ENCODE measurements at places on chromosomes 12 and 14.

GRCh38 chr14:55332654-55333570 lies 61.7 kb downstream of the FBXO34 start:
- peak; percentile 17 for DNase-seq

DNA sequence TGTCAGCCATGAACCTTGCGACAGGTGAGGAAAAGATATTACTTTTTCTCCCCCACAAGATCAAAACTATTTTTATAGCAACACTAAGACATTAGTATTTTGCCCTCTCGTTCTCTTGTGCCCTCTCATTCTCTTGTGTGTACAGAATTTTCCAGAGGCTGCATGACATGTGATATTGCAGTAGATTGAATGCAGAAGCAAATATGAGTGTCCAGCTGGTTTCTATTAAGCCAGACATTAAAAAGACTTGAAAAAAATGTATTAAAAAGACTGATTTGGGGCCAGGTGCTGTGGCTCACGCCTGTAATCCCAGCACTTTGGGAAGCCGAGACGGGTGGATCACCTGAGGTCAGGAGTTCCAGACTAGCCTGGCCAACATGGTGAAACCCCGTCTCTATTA lies 63.7 kb upstream of the ZFP36L1 start:
- DNase-seq, result no peak

GRCh38 chr12:131716282-131716681 lies 5.4 kb downstream of the SFSWAP start:
- no peak for DNase-seq

GRCh38 chr12:85626001-85626783 lies 210.0 kb downstream of the RASSF9 start:
- DNase-seq, result peak; percentile 76

DNA sequence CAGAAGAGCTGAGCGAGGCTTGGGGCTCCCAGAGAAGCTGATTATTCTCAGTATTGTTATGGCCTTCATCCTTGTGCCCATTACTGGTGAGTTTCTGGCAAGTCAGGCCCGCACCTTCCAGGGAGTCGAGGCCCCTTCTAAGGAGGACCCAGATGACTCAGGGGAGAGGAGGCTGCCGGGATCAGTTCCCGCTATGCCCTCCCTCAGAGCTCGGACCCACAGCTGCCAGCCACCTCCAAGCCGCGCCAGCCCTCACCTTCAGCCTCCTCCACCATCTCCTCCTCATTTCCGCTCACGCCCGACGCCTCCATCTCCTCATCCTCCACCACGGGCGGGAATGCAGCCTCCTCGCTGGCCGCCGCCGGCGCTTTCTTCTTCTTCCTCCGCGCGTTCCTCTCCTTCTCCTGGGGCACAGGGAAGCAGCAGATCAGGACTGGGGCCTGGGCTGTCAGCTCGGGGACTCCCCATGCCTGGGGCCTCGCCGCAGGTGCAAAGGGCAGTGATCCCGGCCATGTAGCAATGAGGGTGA lies 83.2 kb downstream of the RFLNA start:
- DNase-seq, result no peak

- no peak for DNase-seq
These were observed 270.2 kb upstream of the SRRM4 start for GRCh38 chr12:118711185-118711584.

- DNase-seq, result peak; percentile 83
These were observed 43.6 kb upstream of the ANO2 start for GRCh38 chr12:5988659-5989116.

- no peak for DNase-seq
These were observed 790.8 kb upstream of the FBXO33 start for GRCh38 chr14:40222996-40223395.

GRCh38 chr12:122887819-122888212 lies 8.1 kb downstream of the VPS37B start:
- DNase-seq, result no peak

- no peak for DNase-seq
These were observed 128.8 kb downstream of the LMNTD1 start for GRCh38 chr12:25424211-25424731.

Measured in lung microvascular endothelial cell (primary cell).